ENCODE measurements at places on chromosomes 3 and 15.

GRCh38 chr3:111303760-111304159 is 232.1 kb downstream of the NECTIN3 start:
- DNase-seq: no peak

DNA sequence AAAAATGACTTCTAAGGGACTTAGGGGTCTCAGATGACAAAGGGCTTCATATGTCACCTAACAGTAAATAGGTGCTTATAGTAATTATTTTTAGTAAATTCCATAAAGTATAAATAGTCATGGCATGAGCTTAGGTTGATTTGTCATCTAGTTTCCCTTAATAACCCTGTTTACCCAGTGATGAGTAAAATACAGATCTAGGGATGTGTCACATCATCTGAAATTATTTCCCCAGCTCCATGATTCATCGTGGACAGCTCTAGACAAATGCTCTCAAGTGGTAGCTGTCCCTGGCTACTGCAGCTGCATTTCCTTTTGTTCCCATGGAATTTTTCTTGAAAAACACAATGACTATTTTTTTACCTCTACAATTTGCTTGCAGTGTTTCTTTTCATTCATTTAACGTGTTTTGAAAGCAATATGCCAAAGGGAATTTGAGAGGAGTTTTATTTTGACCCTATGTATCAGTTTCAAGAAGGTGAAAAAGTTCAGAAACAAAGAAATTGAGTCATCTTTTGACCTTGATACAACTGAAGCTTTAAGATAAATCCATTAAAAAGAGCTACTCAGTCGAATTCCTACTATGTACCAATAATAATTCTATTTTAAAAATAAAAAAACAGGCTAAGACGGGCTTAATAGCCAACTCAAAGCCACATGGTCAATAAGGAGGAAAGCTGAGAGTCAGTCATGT is 241.6 kb downstream of the KCNMB2 start:
- no peak for DNase-seq

DNA sequence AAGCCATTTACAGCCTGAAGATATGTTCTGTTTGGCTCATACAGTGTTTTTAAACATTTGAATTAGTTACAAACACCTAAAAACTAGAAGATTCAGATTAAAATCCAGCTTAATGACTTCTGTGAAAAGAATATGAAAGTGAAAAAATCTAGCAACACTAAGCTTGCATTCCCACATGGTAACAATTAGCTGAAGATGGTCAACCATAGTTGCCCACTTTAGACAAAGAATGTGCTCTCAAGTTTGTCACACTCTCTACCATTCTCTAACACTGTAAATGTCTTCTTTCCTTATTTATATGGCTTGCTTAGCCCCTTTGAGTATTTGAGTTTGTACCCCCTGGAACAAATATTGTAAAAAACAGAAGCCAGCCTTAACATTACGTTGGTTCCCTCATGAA is 32.7 kb downstream of the HDGFL3 start:
- DNase-seq: no peak

DNA sequence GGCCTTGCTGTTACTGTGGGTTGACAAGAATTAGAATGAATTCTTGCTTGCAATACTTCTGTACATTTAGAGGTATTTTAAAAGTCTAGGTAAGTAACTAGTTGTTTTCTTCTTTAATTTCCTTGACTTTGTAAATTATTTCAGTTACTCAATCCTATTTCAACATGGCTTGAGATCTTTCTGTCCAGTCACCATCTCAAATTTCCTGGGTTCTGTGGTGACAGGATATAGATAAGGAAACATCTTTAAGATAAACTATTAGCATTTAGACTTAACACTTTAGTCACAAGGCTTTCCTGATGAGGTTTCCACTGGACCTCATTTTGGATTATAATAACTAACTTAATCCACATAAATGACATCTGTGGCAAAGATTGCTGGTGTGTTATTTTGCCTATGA is 195.9 kb upstream of the DPH6 start:
- no peak for DNase-seq

DNA sequence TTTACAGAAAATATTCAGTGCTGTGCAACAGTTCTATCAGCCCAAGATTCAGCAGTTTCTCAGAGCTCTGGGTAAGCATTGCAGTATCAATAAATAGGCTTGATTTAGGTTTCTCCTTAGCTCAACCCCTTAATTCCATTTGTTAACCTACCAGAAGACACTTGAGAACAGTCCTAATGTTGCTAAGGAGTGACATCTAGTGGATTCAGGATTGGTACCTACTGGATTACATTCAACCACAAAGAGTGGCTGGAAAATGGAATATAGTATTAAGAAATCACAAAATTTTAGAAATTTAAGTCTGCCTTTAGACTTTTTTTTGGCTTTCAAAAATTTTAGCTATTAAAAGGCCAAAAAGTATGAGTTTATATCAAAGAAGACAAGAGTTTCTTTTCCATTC is 34.7 kb downstream of the POLG start:
- no peak for DNase-seq

GRCh38 chr15:84973492-84974460 is 7.9 kb upstream of the PDE8A start:
- DNase-seq: no peak

DNA sequence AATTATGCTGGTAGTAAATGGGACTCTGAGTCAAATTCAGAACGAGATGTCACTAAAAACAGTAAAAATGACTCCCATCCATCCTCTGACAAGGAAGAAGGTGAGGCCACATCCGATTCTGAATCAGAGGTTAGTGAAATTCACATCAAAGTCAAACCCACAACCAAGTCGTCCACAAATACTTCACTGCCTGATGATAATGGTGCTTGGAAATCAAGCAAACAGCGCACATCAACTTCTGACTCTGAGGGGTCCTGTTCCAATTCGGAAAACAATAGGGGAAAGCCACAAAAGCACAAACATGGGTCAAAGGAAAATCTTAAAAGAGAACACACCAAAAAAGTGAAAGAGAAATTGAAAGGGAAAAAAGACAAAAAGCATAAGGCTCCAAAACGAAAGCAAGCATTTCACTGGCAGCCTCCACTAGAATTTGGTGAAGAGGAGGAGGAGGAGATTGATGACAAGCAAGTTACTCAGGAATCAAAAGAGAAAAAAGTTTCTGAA is 15.1 kb upstream of the ZBTB47 start:
- DNase-seq: peak; percentile 73

- no peak for DNase-seq
Observed at GRCh38 chr15:66842710-66843441, 140.8 kb downstream of the SMAD6 start.

GRCh38 chr3:189148081-189148507 is 23.7 kb upstream of the TPRG1 start:
- peak; percentile 86 for DNase-seq

DNA sequence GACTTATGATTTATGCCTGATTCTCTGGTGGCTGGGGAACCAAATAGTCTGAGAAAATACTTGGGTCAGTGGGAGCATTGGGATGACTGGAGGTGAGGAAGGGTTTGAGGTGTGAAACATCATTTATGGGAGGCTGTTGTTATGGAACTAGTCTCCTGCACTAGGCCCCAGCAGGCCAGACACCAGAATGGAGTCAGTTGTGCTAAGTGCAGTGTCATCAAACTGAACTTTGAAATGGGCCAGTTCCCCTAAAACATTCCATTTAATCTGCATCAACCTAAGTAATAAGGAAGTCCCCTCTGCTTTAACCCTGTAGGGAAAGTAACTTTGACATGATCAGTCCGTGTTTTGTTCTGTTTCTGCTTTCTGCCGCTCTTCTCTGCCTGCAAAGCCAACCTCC is 44.9 kb upstream of the KLHL25 start:
- DNase-seq: no peak

DNA sequence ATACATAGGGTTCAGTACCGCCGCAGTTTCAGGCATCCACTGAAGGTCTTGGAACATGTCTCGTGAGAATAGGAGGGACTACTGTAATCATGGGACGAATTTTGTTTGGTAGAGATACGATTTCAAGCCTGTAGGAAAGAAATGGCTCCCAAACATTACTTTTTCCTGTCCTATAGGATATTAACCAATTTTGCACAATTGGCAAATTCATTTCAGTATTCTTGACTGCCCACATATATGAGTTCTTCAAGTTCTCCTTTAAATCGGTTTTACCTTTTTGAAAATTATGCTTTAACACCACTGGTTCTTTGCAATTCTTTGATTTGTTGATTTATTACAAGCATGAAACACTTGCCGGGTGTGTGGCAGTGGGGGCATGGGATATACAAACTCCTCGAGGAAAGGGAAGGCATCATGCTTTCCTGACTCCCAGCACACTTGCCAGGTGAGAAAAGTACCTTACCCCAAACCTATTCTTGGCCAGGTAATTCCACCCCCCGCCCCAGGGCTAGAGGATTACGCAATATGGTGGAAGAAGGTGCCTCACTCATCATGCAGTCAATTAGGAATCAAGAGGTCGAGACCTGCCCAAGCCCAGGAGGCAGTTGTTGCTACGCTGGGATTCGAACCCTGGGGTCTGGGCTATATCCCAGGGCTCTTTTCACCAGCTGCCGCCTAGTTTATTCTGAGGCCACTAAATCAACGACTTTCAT is 584 bp upstream of the LARS2 start:
- no peak for DNase-seq

DNA sequence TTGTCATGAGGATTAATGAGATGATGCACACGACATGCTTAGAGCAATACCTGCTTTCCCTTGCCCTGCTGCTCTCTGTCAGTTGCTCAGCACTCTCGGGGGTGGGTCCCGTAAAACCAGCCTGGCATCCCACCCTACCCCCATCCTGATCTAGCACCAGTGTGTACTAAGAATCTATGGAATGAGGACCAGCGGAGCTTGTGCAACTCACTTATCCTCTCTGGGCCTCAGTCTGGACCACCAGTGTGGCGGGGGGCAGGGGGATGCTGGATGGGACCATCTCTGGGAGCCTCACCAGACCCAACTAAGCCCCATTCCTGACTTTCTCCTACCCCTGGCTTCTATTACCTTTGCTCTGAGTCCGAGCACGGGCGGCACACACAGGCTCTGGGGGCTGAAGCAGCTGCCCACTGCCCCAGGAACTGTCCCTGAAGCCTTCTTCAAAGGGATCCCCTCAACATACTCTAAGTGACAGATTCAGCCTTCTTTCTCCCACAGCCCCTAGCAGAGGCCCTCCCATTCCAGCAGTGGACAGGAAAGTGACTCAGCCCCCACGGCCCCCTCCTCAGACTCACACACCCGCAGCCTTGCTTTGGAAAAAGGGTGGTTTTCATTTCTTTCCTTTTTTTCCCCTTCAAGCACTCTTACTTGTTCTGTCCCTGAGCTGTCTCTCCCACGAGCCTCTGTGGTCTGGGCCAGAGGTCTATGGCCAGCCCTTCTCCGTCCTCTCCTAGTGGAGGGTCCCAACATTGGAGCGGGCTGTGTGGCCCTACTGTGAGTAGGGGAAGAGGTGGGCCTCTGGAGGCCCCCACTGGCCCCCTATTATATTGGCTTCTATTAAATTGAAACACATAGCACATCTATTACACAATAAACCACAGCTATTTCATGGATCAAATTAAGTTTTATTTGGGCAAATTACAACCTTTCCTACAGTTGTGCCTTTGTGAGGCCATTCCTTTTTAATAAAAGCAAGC is 100.3 kb downstream of the SMAD6 start:
- peak; percentile 55 for DNase-seq
